NCI-H510A (cell line): ENCODE measurements at places on chromosomes 3 and 15.

- DNase-seq, result no peak
Observed at GRCh38 chr3:51311055-51311454, 74.0 kb upstream of the MANF start.

DNA sequence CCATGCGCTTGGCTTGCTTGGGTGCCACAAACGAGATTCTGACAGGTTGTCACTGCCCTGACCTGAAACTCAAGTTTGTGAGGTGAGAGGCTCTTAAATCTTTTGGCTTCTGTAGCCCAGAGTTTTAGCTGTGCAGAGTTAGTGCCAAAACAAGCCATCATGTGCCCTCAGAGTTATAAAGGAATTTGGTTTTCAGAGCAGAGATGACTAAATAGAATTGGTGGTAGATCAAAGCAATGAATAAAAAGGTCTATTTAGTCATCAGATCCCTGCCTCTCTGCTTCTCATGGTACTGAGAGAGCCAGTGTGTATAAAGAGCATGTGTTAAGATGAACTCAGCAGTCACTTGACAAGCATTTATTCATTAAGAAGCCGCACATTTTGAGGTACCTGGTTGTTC lies 207.5 kb upstream of the DPH6 start:
- DNase-seq, result no peak

DNA sequence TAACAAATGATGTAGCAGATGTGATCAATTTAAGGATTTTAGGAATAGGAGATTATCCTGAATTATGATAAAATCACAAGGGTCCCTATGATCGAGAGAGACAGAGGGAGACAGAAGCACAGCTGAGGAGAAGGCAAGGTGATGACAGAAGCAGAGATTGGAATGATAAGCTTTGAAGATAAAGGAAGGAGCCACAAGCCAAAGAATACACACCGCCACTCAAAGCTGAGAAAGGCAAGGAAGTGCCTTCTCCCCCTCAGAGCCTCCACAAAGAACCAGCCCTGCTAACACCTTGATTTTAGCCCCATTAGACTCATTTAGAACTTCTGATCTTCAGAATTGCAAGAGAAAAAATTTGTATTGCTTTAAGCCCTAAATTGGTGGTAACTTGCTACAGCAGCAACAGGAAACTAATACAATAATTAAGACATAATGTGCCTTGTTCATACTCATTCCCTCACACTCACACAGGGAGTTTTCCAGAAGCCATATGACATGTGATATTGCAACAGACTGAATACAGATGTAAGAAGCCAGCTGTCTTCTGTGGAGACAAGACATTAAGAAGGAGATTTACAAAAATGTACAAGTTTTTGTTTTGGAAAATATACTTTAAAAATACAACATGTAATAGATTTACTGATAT lies 38.2 kb downstream of the TRANK1 start:
- DNase-seq, result no peak

GRCh38 chr3:106290304-106290997 lies 421.6 kb upstream of the CBLB start:
- DNase-seq, result no peak

DNA sequence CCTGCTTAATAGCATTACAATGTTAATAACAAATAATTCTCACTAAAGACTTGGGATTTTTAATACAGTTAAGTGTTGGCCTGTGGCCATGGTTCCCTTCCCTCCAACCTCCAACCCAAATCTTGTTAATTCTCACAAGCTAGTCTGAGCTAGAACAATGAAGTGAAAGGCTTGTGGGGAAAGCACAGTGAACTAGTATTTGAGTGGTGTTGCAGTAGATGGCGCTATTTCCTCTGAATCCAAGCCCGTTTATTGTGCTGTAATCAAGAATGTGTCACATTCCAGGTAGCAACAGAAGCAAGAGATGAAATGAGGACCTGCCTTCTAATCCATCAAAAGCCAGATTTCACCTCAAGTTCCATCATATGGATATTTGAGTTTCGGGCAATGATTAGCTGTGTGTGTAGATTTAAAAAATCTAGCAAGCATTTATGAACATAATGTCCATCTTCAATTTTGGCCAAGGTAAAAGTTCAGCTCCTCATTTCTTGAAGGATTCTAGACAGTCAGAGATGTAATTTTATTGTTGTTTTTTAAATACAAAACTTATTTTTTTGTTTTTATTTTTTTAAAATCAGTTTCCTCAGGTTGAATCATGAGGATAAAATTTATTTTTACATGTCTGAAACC lies 160.7 kb downstream of the SQOR start:
- DNase-seq, result no peak

GRCh38 chr15:99211926-99212325 lies 37.5 kb downstream of the TTC23 start:
- DNase-seq, result no peak

GRCh38 chr3:70149714-70150400 lies 150.3 kb downstream of the SAMMSON start:
- DNase-seq, result no peak

DNA sequence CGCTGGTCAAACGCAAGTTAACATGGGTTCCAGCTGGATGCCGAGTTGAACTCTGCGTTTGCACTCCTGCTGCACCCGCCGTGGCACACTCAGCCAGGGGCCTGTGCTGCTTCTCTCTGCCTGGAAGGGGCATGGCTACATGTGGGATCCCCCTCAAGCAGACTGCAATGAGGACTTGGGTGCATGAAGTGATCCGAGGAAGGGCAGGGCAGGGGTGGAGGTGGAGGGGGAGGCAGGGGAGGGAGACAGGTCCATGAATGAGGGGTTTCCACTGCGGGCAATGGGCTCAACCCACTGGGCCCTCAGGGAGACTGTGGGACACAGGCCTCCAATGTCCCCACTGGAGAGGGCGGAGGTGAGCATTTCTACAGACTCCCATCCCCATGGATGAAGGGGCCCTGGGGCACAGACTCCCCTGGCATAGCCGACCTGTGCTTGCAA lies 141.6 kb upstream of the MEF2A start:
- DNase-seq, result no peak

GRCh38 chr3:4907643-4908432 lies 71.4 kb upstream of the BHLHE40 start:
- DNase-seq, result no peak

GRCh38 chr3:157148196-157148889 lies 11.6 kb downstream of the CCNL1 start:
- no peak for DNase-seq

DNA sequence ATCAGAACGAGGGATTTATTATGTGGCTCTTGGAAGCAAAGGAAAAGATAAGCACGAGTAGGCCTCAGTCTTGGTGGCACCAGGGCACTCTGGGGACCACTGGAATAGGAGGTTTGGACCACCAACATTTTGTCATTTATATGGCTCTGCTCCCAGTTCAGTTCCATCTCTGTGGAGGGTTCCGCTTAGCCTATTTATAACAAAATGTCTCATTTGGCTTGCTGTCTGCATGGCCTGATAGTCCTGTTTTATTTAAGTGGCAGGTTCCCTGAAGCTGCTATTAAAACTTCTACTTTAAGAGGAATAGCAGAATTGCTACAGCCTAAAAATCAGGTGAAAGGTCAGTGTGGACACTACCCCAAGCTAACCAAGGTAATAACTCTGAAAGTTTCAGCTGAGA lies 27.2 kb downstream of the MAP2K5 start:
- DNase-seq, result no peak

DNA sequence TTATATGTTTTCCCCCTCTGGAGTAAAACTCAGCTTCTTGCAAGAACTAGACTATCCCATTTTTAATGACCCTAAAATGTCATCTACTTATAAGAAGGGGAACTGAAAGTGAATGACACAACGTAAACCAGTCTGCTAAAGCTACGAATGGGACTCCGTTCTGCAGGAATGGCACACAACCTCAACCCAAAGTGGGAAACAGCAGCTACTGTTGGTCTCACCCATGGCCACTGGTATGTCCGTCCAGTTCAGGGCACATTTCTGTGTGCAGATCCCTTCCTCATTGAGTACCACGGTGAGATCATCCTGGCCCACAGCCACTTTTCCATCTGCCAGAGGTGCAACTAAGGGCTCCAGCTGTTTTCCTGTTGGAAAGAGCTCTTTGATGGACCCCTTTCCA lies 23.8 kb downstream of the VPS39 start:
- no peak for DNase-seq

DNA sequence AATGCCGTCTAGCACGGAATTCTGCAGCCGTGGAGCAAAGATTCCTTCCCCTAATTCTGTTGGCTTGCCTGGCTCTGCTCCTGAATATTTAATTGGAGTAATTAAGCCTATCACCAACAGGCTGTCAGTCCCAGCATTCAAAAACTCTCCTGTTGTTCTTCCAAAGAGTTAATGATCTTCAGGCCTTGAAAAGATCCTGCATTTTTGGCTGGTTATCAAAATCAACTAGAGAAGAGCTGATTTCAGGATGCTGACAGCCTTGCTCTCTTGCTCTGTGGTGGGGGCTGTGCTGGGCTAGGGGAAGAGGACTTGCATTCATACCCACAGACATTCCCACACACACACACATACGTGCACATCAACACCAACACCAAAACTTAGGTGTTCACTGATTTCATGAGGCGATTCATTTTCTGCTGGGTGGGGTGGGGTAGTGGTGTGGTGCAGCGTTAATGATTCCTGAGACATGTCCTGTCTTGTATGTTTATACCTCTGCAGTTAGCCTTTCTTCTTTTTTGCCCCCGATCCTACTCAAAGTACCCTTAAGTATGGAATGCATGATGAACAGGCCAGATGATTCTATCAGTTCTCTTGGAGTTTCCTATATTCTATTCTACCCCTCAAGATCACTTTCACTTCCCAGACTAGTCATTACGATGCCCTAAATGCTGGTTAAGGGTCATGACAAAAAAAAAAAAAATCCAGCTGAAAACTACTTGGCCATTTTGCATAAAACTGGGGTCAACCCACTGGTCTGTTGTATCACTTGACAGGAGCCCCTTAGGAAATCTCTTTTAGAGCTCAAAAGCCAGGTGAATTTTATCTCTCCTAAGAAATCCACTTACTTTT lies 42.3 kb downstream of the CPN2 start:
- no peak for DNase-seq

DNA sequence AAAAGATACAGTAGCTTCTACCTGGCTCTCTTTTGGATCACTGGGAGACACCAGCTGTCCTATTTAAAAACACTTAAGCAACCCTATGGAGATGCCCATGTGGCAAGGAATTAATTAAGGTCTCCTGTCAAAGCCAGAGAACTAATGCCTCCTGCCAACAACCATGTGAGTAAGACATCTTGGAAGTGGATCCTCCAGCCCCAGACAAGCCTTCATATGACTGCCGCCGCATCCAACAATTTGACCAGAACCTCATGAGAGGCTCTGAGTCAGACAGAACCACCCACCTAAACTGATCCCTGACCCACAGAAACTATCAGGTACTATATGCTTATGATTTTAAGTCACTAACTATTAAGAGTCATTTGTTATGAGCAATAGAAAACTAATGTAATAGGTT lies 22.3 kb downstream of the IFT80 start:
- DNase-seq, result no peak
